T-helper 2 cell treated with Interferon-gamma antibody and Interleukin-4, amounts not matched to agents 5 μg/mL and 100 μg/mL, for 36 hours (primary cell): ENCODE measurements at places on chromosomes 3 and 15.

DNA sequence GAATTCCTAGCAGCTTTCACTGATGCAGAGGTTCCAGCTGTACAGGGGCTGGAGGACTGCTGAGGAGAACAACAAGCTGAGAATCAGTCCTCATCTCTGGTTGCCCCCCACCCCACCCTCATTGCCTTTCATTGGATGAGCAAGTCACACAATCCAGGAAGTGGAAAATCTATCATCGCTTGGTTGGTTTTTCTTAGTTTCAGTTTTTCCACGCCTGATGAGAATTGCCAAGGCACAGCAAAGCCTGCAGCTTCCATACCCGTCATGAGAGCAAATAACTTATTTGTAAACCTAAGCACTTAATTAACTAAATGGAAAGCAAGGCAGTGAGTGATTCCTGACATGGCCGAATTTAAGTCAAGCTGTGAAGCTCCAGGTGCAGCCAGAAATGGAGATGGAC is 21.4 kb upstream of the LIPC start:
- no peaks in the 10 kb centered on the region for H3K27me3 ChIP-seq
- H3K36me3 ChIP-seq, result no peaks in the 10 kb centered on the region
- H3K4me1 ChIP-seq, result peaks cover 22% of the 10 kb centered on the region
- peak; percentile 11 for DNase-seq

DNA sequence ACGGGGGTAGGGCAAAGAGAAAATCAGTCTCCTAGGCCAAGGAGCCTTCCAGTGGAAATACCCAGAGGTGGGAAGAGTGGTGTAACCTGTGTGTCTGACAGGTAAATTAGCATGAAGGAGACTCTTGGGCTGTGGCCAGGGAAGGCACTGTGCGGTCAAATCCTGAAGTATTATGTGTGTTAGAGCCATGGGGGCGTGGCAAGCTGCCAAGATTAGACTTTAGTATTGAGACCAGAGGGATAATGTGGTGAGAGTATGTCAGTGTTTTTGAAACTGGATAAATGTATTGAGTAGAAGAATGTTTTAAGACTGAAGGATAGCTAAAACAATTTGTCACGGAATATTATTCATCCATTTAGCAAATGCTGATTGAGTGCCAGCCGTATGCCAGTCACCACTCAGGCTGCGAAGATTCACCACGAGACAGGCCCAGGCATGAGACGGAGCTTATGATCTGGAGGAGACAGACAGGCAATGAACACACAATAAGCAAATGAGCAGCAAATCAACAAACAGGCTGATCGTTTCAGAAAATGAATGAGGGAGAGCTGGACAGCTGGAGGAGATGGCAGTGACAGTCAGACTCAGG is 445.9 kb downstream of the MCTP2 start:
- H3K4me1 ChIP-seq, result no peaks in the 10 kb centered on the region
- no peak for DNase-seq
- no peaks in the 10 kb centered on the region for H3K36me3 ChIP-seq
- H3K27me3 ChIP-seq, result peaks cover 12% of the 10 kb centered on the region
- H3K4me3 ChIP-seq, result no peak overlapping the region

DNA sequence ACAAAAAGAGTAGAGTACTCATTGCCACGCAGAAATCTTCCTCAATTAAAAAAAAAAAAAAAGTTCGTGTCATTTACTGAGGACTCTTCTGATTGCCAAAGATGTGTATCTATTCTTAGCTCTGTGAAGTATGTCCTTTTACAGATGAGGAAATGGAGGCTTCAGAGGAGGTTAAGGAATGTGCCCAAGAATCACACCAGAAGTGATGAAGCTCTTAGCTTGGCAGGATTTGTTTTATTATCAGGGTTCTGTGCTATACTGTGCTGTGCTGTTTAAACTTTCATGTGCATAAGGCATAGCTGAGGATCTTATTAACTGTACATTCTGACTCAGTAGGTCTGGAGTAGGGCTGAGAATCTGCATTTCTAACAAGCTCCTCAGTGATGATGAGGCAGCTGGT is 665.2 kb upstream of the ADAMTS9 start:
- H3K36me3 ChIP-seq, result no peaks in the 10 kb centered on the region
- no peaks in the 10 kb centered on the region for H3K4me1 ChIP-seq
- no peak for DNase-seq
- H3K4me3 ChIP-seq, result no peak overlapping the region
- peaks cover 16% of the 10 kb centered on the region for H3K27me3 ChIP-seq

- H3K4me3 ChIP-seq, result no peak overlapping the region
- H3K27me3 ChIP-seq, result no peaks in the 10 kb centered on the region
- DNase-seq, result no peak
- no peak overlapping the region for H3K27ac ChIP-seq
- peaks cover 2% of the 10 kb centered on the region for H3K4me1 ChIP-seq
Measured at GRCh38 chr3:50375258-50375931, 16.1 kb upstream of the TMEM115 start.

GRCh38 chr3:44026220-44026865 is 215.3 kb upstream of the TOPAZ1 start:
- no peak for DNase-seq
- no peaks in the 10 kb centered on the region for H3K36me3 ChIP-seq
- H3K27me3 ChIP-seq, result peaks cover 48% of the 10 kb centered on the region
- no peak overlapping the region for H3K4me3 ChIP-seq
- H3K4me1 ChIP-seq, result peaks cover 3% of the 10 kb centered on the region
- H3K27ac ChIP-seq, result no peak overlapping the region

DNA sequence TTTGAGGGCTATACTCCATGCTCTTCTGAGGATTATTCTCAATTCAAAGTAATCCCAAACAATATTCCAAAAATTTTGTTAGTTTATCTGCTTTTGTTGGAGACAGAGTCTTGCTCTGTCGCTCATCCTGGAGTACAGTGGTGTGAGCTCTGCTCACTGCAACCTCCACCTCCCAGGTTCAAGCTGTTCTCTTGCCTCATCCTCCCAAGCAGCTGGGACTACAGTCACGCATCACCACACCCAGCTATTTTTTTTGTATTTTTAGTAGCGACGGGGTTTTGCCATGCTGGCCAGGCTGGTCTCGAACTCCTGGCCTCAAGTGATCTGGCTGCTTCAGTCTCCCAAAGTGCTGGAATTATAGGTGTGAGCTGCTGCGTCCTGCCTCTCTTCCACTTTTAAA is 39.1 kb downstream of the MEF2A start:
- H3K27ac ChIP-seq, result no peak overlapping the region
- H3K4me3 ChIP-seq, result no peak overlapping the region
- H3K4me1 ChIP-seq, result peaks cover 7% of the 10 kb centered on the region
- no peak for DNase-seq
- peaks cover 28% of the 10 kb centered on the region for H3K36me3 ChIP-seq
- H3K27me3 ChIP-seq, result no peaks in the 10 kb centered on the region

- no peak for DNase-seq
- no peaks in the 10 kb centered on the region for H3K36me3 ChIP-seq
Measured at GRCh38 chr15:51112078-51112477, 17.4 kb upstream of the TNFAIP8L3 start.

GRCh38 chr3:157120071-157120892 is 39.7 kb downstream of the CCNL1 start:
- H3K27ac ChIP-seq, result no peak overlapping the region
- no peak for DNase-seq
- no peaks in the 10 kb centered on the region for H3K27me3 ChIP-seq
- peaks cover 6% of the 10 kb centered on the region for H3K36me3 ChIP-seq
- peaks cover 16% of the 10 kb centered on the region for H3K4me1 ChIP-seq
- H3K4me3 ChIP-seq, result no peak overlapping the region

DNA sequence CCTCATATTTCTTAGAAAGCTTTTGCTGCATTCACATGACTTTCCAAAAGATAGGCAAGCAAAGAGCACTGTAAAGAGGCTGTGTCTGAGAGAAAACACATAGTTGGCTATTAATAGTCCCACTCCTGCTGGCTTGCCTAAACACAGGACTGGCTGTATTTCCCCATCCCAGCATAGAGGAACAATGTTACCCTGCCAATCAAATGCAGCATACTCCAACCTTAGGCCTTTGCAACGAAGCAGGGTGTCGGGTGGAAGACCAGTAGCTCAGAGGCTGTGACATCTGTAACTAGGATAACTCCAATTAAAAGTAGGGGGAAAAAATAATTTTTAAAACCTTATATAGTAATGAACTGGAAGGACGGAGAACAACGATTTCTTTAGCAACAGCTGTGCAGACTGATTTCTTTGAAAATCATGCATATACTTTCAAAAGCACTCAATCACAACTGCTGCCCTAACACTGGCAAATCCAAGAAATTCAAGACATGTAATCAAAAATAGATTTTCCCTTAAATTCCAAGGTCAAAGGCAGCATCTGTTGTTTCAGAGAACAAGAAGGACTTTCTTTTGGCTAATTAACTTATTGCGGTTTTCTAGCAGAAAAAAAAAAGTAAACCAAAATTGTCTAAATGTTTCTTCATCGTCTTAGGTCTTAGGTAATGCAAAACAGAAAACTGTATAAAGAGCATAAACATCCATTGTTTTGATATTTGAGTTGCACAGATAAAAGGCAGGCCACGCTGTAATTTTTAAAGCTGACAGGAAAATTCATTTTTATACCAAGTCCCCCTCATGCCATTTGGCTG is 139.3 kb downstream of the TNIK start:
- no peak overlapping the region for H3K4me3 ChIP-seq
- no peak for DNase-seq
- no peak overlapping the region for H3K27ac ChIP-seq
- peaks cover 5% of the 10 kb centered on the region for H3K36me3 ChIP-seq
- H3K4me1 ChIP-seq, result peaks cover 20% of the 10 kb centered on the region

- H3K27ac ChIP-seq, result no peak overlapping the region
- H3K4me3 ChIP-seq, result no peak overlapping the region
- no peak for DNase-seq
- H3K4me1 ChIP-seq, result peaks cover 30% of the 10 kb centered on the region
Measured at GRCh38 chr15:31403096-31403495, 76.5 kb downstream of the KLF13 start.

DNA sequence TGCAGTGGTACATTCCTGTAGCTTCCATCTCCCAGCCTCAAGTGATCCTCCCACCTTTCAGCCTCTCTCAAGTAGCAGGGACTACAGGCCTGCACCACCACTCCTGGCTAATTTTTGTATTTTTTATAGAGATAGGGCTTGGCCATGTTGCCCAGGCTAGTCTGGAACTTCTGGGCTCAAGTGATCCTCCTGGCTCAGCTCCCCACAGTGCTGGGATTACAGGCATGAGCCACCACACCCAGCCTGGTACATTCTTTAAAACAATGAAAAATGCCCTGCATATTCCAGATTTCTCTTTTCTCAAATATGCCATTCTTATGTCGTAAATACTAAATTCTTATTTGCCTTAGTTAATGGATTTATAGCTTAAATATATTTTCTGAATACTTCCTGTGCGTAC is 581.4 kb downstream of the MECOM start:
- no peaks in the 10 kb centered on the region for H3K36me3 ChIP-seq
- no peaks in the 10 kb centered on the region for H3K4me1 ChIP-seq
- H3K27me3 ChIP-seq, result no peaks in the 10 kb centered on the region
- DNase-seq, result no peak

- peaks cover 3% of the 10 kb centered on the region for H3K4me1 ChIP-seq
- no peaks in the 10 kb centered on the region for H3K36me3 ChIP-seq
- DNase-seq, result no peak
- peaks cover 8% of the 10 kb centered on the region for H3K27me3 ChIP-seq
- H3K4me3 ChIP-seq, result no peak overlapping the region
Measured at GRCh38 chr3:187900993-187901755, 155.9 kb upstream of the BCL6 start.

- peaks cover 14% of the 10 kb centered on the region for H3K4me1 ChIP-seq
- no peaks in the 10 kb centered on the region for H3K27me3 ChIP-seq
- no peak overlapping the region for H3K27ac ChIP-seq
- no peak for DNase-seq
- H3K4me3 ChIP-seq, result no peak overlapping the region
Measured at GRCh38 chr3:158742871-158743663, 10.8 kb upstream of the RARRES1 start.

DNA sequence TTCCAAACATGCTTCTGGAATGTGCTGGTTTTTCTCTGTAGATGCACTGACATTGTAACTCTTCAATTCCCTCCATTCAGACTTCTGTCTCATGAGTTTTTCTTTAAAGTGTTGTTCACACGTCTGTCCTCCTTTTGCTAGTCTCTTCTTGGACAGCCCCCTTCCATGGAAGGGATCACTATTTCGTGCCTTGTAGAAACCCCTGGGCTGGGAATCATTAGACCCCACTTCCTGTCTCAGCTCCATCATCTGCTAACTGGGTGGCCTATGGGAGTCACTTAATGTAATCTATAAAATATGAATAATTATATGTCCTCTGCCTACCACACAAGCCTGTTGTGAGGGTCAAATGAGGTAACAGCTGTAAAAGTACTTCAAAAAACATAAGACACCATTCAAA is 110.6 kb downstream of the THSD4 start:
- DNase-seq, result no peak
- H3K4me3 ChIP-seq, result no peak overlapping the region
- H3K36me3 ChIP-seq, result no peaks in the 10 kb centered on the region
- H3K4me1 ChIP-seq, result no peaks in the 10 kb centered on the region

DNA sequence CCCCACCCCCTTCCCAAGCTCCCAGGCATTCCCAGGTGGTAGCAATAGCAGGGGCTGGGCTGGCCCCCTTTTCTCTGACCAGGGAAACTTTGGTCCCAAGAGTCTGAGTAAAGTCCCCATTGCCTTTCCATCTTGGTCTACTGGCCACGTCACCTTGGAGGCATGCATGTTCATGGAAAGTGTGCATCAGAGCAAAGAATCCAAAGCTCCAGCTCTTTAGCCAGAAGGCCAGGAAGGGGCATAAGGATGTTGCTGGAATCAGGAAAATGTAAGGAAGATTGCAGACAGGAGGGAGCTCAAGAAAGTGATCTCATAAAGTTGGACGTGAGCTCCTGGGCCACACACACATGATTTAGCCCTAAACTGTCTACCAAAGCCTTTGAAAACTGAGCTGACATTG is 63.6 kb downstream of the KBTBD12 start:
- no peaks in the 10 kb centered on the region for H3K36me3 ChIP-seq
- no peak overlapping the region for H3K27ac ChIP-seq
- no peak overlapping the region for H3K4me3 ChIP-seq
- peaks cover 12% of the 10 kb centered on the region for H3K27me3 ChIP-seq
- no peaks in the 10 kb centered on the region for H3K4me1 ChIP-seq

- DNase-seq, result no peak
- no peak overlapping the region for H3K4me3 ChIP-seq
- H3K27ac ChIP-seq, result no peak overlapping the region
- H3K4me1 ChIP-seq, result no peaks in the 10 kb centered on the region
Measured at GRCh38 chr3:14297784-14298236, 104.6 kb upstream of the SLC6A6 start.

- no peaks in the 10 kb centered on the region for H3K27me3 ChIP-seq
- H3K27ac ChIP-seq, result peak overlapping the region; percentile 97
- peaks cover 46% of the 10 kb centered on the region for H3K36me3 ChIP-seq
- peak; percentile 36 for DNase-seq
- H3K4me1 ChIP-seq, result peaks cover 28% of the 10 kb centered on the region
- H3K4me3 ChIP-seq, result peak overlapping the region; percentile 97
Measured at GRCh38 chr15:43792761-43793476, 799 bp downstream of the SERF2 start.

DNA sequence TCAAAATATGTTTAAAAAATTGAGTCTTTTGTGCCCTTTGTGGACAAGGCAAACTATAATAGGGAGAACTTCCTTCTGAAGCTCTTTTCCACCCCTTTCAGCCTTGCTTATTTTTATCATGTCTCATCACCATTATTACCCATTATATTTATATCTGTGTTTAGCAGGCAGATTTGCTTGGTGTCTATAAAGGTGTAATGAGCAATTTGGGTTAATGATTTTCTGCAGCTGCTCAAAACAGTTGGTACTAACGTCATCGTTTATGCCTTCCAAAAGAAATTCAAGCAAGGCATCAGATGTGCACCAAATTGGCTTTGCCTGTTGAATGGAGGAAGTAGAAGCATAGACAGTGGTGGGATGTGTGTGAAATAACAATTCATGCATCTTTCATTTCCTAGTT is 483.7 kb upstream of the SGO1 start:
- no peak overlapping the region for H3K27ac ChIP-seq
- no peak overlapping the region for H3K4me3 ChIP-seq
- no peaks in the 10 kb centered on the region for H3K4me1 ChIP-seq
- no peak for DNase-seq
- no peaks in the 10 kb centered on the region for H3K27me3 ChIP-seq
- no peaks in the 10 kb centered on the region for H3K36me3 ChIP-seq
